ENCODE measurements at places on chromosomes 2 and 18.

DNA sequence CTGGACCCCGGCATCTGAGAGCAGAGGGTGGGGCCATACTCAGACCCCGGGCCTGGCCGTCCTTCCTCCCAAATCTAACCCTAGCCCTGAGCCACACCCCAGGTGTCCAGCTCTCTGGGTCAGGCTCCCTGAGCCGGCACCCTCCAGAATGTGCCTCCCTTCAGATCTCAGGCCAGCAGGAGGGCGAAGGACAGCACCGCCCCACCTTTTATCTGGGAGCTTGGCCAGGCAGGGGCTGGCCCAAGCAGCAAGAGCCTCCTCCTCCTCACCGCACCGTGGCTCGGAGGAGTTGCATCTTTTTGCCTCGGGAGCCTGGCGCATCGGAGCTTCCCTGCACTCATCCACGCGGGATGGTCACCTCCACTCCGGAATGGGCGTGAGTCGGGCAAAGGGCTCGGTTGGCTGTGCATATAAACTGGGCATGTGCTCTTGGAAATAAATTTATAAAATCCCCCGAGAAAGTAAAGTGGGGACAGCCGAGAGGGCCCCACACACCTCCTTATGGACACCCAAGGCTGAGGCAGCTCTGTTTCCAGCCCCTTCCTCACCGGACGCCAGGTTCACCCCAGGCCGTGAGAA lies 69.1 kb upstream of the CTDP1 start:
- no peaks in the 10 kb centered on the region for H3K36me3 ChIP-seq
- no peak overlapping the region for H3K4me3 ChIP-seq
- no peaks in the 10 kb centered on the region for H3K27me3 ChIP-seq
- no peak for DNase-seq

- no peak overlapping the region for H3K27ac ChIP-seq
- H3K27me3 ChIP-seq = no peaks in the 10 kb centered on the region
- DNase-seq = no peak
- no peak overlapping the region for H3K4me3 ChIP-seq
- H3K4me1 ChIP-seq = no peaks in the 10 kb centered on the region
Observed at GRCh38 chr2:105287692-105288091, 41.8 kb downstream of the TGFBRAP1 start.

- no peak for DNase-seq
- no peaks in the 10 kb centered on the region for H3K36me3 ChIP-seq
- no peaks in the 10 kb centered on the region for H3K4me1 ChIP-seq
- H3K27ac ChIP-seq = no peak overlapping the region
- H3K4me3 ChIP-seq = no peak overlapping the region
- H3K27me3 ChIP-seq = no peaks in the 10 kb centered on the region
Observed at GRCh38 chr2:73588177-73588576, 54.0 kb downstream of the NAT8 start.

DNA sequence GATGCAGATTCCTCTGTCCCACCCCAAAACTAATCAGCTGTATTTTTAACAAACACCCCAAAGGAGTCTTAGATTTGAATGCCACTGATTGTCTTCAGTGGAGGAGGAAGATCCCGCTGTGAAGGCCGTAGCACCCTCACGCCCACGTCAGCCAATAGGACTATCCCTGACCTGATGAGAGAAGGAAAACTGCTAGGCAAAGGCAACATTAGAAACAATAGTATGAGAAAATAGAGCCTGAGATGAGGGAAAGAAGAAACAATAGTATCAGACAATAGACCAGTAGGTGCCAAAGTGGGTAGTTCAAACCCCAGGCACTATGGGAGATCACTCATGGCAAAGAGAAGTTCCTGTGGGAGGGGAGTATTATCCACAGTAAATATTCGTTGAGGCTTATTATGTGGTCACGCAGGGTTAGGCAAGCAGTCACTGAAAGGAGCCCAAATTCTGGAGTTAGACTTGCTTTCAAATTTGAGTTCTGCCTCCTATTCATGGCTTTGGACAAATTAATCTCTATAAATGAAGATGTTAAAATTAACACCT lies 2.8 kb downstream of the PCBP1 start:
- H3K4me1 ChIP-seq = peaks cover 56% of the 10 kb centered on the region
- peak overlapping the region; percentile 78 for H3K4me3 ChIP-seq
- no peak for DNase-seq
- H3K27ac ChIP-seq = peak overlapping the region; percentile 100

GRCh38 chr18:48997681-48997984 lies 46.9 kb upstream of the SMAD7 start:
- no peak overlapping the region for H3K4me3 ChIP-seq
- no peak overlapping the region for H3K27ac ChIP-seq
- H3K4me1 ChIP-seq = peaks cover 20% of the 10 kb centered on the region
- no peak for DNase-seq
- H3K36me3 ChIP-seq = no peaks in the 10 kb centered on the region
- H3K27me3 ChIP-seq = no peaks in the 10 kb centered on the region

DNA sequence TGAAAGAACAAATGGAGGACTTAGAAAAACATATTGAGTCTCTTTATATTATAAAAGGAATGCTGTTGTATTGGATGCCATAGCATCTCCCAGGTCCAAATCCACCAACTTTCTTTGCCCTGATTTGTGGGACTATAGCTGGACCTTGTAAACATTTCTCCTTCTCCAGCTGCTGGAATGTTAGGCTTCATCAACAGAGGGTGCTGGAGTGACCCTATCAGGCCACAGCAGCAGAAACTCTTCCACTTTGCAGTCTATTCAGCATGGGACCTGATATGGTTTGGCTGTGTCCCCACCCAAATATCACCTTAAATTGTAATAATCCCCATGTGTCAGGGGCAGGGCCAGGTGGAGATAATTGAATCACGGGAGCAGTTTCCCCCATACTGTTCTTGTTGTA lies 138.4 kb upstream of the ARL4C start:
- H3K4me3 ChIP-seq = no peak overlapping the region
- H3K27ac ChIP-seq = no peak overlapping the region
- H3K27me3 ChIP-seq = no peaks in the 10 kb centered on the region
- no peaks in the 10 kb centered on the region for H3K36me3 ChIP-seq
- no peak for DNase-seq

GRCh38 chr2:175282300-175282699 lies 100.8 kb upstream of the ATP5MC3 start:
- no peak for DNase-seq
- H3K36me3 ChIP-seq = no peaks in the 10 kb centered on the region
- H3K27ac ChIP-seq = no peak overlapping the region
- no peaks in the 10 kb centered on the region for H3K4me1 ChIP-seq

- H3K4me3 ChIP-seq = no peak overlapping the region
- no peaks in the 10 kb centered on the region for H3K36me3 ChIP-seq
- no peak for DNase-seq
- H3K4me1 ChIP-seq = no peaks in the 10 kb centered on the region
- H3K27ac ChIP-seq = no peak overlapping the region
Observed at GRCh38 chr2:139652385-139652784, 872.2 kb upstream of the NXPH2 start.

- H3K36me3 ChIP-seq = no peaks in the 10 kb centered on the region
- no peak overlapping the region for H3K4me3 ChIP-seq
- no peak for DNase-seq
Observed at GRCh38 chr18:23087352-23087751, 47.9 kb upstream of the CABLES1 start.

- no peaks in the 10 kb centered on the region for H3K27me3 ChIP-seq
- H3K27ac ChIP-seq = no peak overlapping the region
- no peak overlapping the region for H3K4me3 ChIP-seq
- no peak for DNase-seq
- H3K4me1 ChIP-seq = no peaks in the 10 kb centered on the region
Observed at GRCh38 chr2:88838165-88838635, 146.7 kb downstream of the RPIA start.

DNA sequence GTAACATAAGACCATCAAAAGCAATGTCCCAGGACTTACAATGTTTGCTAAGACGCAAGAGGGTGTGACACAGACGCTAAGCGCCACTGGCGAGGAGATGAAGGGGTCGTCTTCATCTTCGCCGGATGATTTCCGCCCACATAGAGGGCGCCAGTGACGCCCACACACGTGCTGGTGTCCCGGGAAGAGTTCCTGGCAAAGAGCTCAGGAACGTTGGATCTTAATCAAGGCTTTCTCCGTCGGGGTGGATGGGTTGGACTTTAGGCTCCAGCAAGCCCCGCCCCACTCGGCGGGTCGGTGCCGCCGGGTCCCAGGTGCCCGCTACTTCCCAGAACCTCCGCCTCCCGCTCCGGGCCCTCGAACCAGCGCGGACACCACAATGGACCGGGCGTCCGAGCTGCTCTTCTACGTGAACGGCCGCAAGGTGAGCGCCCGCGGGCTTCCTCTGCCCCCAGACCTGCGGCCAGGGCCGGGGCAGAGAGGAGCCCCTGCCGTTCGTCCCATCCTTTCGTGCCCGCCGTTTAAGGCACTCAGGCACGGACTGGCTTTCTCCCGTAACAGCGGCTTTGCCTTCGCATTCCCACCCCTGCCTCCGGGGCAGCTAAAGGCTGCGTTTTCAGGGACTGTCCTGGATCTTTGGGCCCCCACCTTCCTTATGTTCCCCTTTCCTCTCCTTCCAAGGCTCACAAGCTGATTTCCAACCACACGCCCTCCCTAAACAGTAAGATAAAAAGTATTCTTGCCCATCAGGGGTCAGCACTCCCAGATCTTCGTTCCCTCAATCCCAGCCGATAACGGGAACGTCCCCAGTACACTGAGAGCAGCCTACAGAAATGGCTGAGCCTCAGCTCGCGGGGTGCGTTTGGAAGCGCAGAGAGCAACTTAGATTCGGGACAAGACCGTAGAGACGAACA lies at the start of gene AOX1:
Gene AOX1 (plus strand): TSS at position 285 of the 914 bp plus-strand sequence. CDS start 95 bp downstream, at position 380.
- no peak within 1 kb of the TSS for H3K27ac ChIP-seq
- no peaks in the 10 kb centered on the region for H3K36me3 ChIP-seq
- no peaks in the 10 kb centered on the region for H3K27me3 ChIP-seq
- H3K4me1 ChIP-seq = peaks cover 3% of the 10 kb centered on the region

GRCh38 chr2:70435138-70435537 lies 118.5 kb downstream of the TGFA start:
- H3K27ac ChIP-seq = no peak overlapping the region
- H3K36me3 ChIP-seq = no peaks in the 10 kb centered on the region
- DNase-seq = no peak
- no peak overlapping the region for H3K4me3 ChIP-seq

DNA sequence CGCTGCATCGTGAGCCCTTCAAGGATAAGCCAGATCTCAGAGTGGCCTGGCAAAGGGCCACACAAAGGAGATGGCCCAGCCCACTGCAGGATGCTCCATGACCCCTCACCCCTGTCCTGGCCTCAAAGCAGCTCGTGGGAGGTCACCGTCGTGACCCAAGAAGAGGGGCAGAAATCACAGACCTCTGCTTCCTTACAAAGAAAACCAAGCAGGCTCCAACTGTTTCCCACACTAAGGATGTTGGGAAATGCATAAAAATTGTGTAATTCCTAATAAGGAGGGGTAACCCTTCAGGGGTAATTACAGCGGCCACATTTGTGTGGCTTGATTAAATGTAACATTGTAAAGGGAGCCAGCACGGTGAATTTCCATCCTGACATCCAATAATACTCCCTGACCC lies 102.3 kb downstream of the BOD1L2 start:
- no peak for DNase-seq
- H3K4me1 ChIP-seq = no peaks in the 10 kb centered on the region
- H3K36me3 ChIP-seq = no peaks in the 10 kb centered on the region
- no peak overlapping the region for H3K4me3 ChIP-seq
- no peak overlapping the region for H3K27ac ChIP-seq
- H3K27me3 ChIP-seq = no peaks in the 10 kb centered on the region

- H3K36me3 ChIP-seq = no peaks in the 10 kb centered on the region
- DNase-seq = no peak
Observed at GRCh38 chr2:217371781-217372213, 511.9 kb upstream of the TNP1 start.

GRCh38 chr18:22170421-22171257 lies 1.2 kb downstream of the GATA6 start:
- DNase-seq = no peak
- H3K27me3 ChIP-seq = peaks cover 39% of the 10 kb centered on the region
- no peaks in the 10 kb centered on the region for H3K36me3 ChIP-seq

DNA sequence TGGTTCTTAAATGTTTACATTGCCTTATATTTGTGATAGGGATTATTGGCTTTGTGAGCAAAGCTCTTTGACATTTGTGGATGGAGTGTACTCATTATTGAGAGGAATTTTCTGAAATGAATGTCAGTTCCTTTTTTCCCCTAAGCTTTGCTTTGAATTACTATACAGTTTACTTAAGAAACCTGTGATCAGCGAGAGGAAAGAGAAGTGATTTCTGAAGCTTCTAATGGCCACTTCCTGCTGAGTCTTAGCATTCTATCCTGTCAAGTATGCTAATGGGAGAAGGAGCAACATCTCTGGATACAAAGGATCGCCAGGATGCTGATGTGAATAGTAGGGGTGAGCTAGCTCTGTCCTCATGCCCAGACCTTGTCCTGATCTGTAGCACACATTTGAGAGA lies 47.8 kb upstream of the MGAT5 start:
- no peak for DNase-seq
- no peaks in the 10 kb centered on the region for H3K27me3 ChIP-seq
- no peak overlapping the region for H3K27ac ChIP-seq

DNA sequence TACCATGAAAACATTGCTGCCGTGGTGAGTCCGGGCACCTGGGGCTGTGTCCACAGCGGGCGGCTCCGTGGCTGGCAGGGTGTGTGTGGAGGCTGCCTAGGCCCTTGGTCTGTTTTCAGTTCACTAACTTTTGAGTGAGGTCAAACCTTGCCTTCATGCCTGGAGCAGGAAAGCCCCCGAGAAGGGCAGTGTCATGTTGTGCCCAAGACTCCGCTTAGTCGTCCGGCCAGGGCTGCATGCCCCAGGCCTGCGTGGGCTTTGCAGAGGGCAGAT lies 24.1 kb downstream of the MAL start:
- DNase-seq = no peak
- H3K4me1 ChIP-seq = peaks cover 6% of the 10 kb centered on the region
- H3K27me3 ChIP-seq = no peaks in the 10 kb centered on the region

GRCh38 chr2:3617198-3617890 lies 22.4 kb downstream of the COLEC11 start:
- no peak overlapping the region for H3K4me3 ChIP-seq
- no peak overlapping the region for H3K27ac ChIP-seq
- no peaks in the 10 kb centered on the region for H3K4me1 ChIP-seq
- H3K36me3 ChIP-seq = no peaks in the 10 kb centered on the region

- H3K36me3 ChIP-seq = no peaks in the 10 kb centered on the region
- no peak overlapping the region for H3K27ac ChIP-seq
- DNase-seq = no peak
- H3K4me1 ChIP-seq = no peaks in the 10 kb centered on the region
Observed at GRCh38 chr2:215726070-215726469, 287.3 kb downstream of the MREG start.

DNA sequence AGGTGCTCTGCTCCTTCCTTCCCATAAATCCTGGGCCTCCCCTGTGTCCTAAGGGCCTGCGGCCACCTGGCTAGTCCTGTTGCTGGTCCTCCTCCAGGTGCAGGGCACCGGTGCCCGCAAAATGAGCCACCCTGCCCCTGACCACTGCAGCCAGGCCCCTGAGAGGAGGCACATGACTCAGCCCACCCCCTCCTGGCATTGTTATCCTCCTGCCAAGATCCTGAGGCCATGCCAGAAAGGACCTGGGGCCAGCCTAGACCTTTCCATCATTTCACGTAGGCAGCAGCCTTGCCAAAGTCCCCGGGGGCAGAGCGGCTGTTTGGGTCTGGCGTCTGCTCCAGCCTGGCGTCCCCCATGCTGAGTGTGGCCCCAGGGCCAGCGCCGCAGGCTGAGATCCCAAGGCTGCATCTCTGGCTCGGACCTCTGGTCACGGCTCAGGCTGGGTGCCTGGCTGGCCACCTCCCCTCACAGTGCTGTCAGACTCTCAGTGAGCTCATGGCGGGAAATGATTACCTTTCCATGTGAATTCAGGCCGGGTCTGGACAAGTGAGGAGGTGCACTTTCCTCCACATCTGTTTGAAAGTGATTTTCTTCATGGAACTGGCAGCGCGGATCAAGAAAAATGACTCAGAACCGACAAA lies 81.0 kb downstream of the NDUFA10 start:
- no peaks in the 10 kb centered on the region for H3K36me3 ChIP-seq
- no peak for DNase-seq
- H3K4me1 ChIP-seq = peaks cover 11% of the 10 kb centered on the region
- H3K27ac ChIP-seq = no peak overlapping the region
- no peak overlapping the region for H3K4me3 ChIP-seq
